Activated T-helper 17 cell treated with anti-CD3 and anti-CD28 coated beads, Interleukin-2, amount 50 U/mL, for 72 hours (primary cell): ENCODE measurements at places on chromosomes 4 and X.

DNA sequence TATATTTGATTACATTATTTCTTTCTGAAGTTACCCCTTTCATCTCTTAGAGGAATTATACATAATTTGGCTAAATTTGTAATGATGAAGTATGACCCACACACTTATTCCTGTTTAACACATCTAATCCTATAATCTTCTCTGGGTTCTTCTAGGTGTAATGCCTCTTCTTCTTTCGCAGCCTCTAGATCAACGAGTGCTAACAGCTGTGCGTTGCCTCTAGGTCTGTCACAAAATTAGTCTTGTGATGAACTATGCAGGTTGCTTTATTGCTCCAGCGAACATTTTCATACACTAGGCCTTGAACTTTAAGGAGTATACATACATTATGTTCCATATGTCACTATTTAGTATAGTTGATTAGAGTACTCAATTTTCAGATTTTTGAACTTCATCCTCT, 89.9 kb downstream of the TTC29 start:
- no peak for ATAC-seq

GRCh38 chrX:9515973-9516538, 51.2 kb downstream of the TBL1X start:
- ATAC-seq = peak; percentile 52

DNA sequence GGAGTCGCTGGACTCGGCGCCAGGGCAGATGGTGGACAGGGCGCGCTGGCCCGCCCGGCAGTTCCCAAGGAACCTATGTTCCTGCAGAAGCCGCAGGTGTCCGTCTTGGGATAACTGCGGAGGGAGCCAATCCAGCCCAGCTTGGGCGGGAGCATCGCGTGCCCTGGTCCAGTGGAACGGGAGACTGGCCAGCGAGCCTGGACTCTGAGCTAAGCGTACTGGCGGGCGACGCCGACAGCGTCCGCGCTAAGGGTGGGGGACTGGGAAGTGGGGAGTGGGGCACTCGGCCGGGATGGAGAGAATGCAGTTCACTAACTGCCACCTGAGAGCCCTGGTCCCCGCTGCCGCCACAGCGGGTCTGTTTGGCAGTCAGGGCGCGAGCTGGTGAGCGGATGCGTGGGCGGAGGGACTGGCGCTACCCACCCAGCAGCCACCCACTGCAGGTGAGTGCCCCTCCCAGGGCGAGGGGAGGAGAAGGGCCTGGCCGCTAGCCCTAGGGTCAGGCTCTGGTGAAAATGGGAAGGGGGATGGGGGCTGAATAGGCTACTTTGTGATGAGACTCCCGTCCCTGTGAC, 1.3 kb upstream of the MAMLD1 start:
- ATAC-seq = no peak

GRCh38 chr4:69860052-69860451, at the start of gene SULT1E1:
TSS of gene SULT1E1 (minus strand) at chr4:69860145. CDS start at chr4:69857644, 2,501 bp downstream.
- no peak for ATAC-seq

DNA sequence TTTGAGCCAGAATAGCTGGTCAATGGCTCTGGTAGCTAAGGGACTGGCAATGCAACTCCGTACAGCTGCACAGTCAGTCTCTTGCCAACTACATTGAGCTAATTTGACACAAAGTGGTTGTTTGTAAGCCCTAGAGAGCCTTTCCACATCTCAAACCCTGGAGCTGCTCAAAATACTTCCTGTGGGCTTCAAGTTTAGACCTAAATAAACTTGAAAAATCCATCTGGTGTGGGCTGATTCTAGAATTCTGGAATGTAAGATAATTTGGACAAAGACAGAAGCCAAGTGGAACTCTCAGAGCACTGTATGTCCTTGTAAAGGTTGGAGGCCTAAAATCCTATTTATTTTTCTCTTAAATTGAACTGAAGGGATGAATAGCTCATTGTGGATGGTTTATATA, 380.8 kb downstream of the SPRY1 start:
- no peak for ATAC-seq

GRCh38 chr4:10192331-10192730, 75.7 kb upstream of the WDR1 start:
- no peak for ATAC-seq

- ATAC-seq = peak; percentile 97
Measured at GRCh38 chr4:40763228-40763716, 13.5 kb downstream of the NSUN7 start.

DNA sequence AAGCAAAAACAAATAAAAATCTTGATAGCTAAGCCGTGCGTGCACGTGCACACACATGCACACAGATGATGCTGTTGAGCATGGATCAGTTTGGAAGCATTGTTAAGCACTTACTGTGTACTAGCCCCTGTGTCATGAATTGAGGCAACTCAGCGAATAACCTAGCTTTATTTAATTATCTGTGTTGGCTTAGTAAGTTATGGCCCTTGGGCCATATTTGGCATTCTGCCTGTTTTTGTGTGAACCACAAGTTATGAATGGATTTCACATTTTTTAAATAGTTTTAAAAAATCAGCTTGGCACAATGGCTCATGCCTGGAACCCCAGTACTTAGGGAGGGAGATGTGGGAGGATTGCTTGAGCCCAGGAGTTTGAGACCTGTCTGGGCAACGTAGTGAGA, 113.6 kb upstream of the CBLL2 start:
- ATAC-seq = no peak

- ATAC-seq = no peak
Measured at GRCh38 chr4:38950734-38951133, 81.5 kb downstream of the TMEM156 start.

DNA sequence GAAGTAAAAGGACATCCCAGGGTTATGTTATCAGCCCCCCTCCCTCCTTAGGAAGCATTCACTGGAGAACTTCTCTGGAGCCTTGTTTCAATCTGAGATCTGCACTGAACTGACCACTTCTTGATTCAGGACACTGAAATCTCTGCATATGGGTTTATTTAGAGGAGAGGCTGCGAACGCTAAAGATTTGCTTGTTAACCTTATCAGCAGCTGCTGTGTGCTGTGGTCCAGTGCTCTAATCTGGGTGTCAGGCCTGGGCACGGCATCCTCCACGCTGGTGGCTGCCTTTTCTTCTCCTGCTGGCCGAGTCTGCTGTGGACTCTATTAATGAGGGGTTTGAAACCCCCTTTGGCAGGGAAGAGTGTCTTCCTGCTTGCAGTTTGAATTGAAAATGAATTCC, 1094.7 kb upstream of the TENM3 start:
- no peak for ATAC-seq

DNA sequence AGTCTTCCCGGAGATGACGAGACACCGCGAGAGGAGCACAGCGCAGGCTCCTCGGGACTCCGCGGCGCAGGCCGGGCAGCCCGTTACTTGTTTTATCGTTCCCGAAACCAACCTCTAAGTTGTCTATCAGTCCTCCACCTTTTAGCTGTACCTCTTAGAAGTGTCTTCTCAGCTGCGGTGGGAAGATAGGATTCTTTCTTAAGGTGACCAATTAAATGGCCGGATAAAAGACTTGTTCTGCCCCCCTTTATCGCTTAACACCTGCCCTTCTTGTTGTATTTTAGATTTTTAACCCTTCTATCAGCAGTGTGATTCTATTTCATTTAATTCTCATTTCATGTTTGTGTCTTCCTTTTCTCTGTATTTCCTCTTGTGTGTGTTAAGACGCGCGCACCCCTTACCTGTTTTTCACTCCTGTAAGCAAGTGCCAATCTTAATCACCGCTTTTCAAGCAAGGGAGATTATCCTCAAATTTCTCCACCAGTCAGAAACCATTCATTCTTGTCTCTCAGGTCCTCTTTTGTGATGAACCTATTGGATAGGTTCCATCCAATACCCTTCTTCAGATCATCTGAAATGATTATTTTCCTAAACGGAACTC, at the start of gene SLC9B2:
Gene SLC9B2, minus strand, starts transcription at position 15 of the 601 bp plus-strand sequence. CDS start 9,211 bp downstream, outside the sequence.
- peak; percentile 80 for ATAC-seq

- ATAC-seq = no peak
Measured at GRCh38 chr4:38800961-38801450, 3.6 kb downstream of the TLR1 start.

DNA sequence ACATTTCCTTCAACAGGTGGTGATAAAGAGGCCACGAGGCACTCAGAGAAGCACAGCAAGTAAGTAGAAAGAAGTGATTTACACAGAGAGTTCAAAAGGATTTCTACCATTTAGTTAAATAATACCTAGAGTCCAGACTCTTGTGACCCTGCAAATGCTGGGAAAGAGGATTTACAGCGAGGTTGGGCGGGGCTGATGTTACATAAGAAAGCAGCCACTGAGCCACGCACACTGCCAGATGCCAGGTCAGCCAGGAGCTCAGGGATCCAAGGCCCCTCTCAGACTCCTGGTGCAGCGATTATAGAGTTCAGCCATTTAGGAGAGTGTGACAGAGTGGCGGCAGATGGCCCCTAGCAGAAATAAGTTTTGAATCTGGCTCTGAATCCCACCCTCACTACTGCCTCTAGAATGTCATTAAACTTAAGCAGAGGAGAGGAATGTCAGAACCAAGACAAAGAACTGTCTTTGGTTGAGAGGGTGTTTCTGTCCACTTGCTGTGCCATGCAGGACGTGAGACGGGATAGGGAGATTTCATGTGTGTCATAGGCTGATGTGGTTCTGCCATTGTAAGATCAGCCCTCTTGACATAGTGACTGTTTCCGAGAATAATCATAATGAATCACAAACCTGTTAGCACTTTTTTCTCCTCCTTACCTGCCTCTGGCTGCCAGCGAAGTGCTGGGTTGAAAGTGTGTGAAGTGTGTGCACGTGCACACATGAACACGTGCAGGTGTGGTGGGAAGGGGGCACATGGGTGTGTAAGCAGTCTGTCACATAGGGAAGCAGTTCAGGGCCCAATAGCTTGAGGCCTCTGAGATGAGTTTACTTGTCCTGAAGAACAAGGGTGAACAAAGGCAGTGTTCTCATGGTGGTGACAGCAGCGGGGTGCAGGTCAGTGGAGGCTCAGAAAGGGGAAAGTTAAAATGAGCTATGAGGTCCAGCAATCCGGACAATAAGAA, 50.1 kb downstream of the MFAP3L start:
- ATAC-seq = peak; percentile 66

DNA sequence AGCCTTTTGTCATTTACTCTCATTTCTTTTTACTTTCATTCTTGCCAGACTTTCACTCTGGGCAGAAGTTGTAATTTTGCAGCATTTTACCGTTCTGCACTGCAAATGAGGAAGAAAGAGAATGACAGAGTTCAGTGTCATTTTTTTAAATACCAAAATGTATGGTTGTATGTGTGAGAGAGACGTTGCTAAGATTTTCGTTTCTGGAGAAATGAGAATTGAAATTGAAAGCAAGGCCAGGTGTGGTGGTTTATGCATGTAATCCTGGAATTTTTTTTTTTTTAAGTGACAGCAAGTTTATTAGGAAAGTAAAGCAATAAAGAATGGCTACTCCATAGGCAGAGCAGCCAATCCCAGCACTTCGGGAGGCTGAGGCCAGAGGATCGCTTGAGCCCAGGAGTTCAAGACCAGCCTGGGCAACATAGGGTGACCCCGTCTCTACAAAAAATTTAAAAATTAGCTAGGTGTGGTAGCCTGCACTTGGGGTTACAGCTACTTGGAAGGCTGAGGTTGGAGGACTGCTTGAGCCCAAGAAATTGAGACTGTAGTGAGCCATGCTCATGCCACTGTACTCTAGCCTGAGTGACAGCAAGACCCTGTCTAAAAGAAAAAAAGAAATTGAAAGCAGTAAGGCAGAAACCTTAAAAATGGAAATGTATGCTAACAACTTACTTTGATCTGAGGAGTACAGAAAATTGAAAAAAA, 12.9 kb downstream of the DCK start:
- peak; percentile 80 for ATAC-seq

GRCh38 chr4:147012059-147012707, 66.5 kb upstream of the TTC29 start:
- no peak for ATAC-seq

GRCh38 chr4:74230902-74231499, 73.1 kb downstream of the MTHFD2L start:
- ATAC-seq = peak; percentile 72

- ATAC-seq = peak; percentile 91
Measured at GRCh38 chr4:78720994-78721677, 55.0 kb upstream of the BMP2K start.

- ATAC-seq = no peak
Measured at GRCh38 chrX:97743014-97743413, 859.3 kb downstream of the RPA4 start.

DNA sequence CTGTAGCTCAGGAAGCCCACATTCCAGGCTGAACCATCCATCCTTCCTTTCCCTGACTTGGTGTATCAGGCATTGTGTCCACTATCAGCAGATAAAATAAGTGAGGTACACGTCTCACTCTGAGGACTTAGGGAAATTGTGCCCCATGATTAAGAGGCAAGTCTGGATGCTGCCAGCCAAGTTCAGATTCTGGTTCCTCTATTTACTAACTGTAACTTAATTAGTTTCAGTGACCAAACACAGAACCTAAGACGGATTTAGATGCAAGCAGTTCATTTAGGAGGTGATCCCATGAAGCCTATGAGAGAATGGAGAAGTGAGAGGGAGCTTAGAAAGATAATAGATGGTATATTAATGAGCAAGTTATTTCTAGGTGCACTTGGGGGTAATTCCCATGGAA, 56.6 kb upstream of the PACRGL start:
- ATAC-seq = no peak

DNA sequence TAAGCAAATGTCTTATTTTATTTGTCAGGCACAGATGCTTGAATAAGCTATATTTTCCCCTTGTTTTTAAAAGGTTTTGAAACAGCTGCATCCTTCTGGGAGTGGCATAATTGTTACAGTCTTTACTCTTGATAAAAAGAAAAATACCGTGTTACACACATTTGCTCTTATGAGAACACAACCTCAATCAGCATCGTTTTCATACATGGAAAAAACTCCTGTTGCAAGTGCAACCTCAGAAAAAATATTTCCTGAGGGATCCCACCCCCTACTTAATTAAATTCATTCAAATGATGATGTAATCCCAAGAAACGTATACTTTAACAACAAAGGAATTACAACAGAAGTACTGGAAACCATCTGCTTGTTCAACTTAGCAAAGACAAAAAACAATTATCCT, 58.6 kb downstream of the SMAD1 start:
- ATAC-seq = no peak
